ENCODE measurements at places on chromosomes 6 and 20.

GRCh38 chr6:150967910-150968309 lies 102.4 kb downstream of the MTHFD1L start:
- DNase-seq = no peak

DNA sequence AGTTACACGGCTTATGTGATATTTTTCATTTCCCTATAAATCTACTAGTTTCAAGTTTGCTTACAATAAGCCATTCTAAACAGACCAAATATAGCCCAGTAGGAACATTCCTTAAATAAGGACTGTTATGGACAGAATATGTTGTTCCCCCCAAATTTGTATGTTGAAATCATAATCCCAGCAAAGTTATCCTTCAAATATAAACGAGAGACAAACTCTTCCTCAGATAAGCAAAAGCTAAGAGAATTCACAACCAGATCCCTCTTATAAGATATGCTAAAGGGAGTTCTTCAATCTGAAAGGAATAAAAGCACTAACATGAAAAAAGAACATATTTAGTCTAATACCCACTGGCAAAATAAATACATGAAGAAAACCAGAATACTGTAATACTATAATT lies 795.5 kb upstream of the GJE1 start:
- no peak for DNase-seq

- no peak for DNase-seq
These were observed 23.5 kb upstream of the FOXC1 start for GRCh38 chr6:1586256-1586655.

- DNase-seq = no peak
These were observed 29.5 kb upstream of the ADGRF1 start for GRCh38 chr6:47071681-47072080.

DNA sequence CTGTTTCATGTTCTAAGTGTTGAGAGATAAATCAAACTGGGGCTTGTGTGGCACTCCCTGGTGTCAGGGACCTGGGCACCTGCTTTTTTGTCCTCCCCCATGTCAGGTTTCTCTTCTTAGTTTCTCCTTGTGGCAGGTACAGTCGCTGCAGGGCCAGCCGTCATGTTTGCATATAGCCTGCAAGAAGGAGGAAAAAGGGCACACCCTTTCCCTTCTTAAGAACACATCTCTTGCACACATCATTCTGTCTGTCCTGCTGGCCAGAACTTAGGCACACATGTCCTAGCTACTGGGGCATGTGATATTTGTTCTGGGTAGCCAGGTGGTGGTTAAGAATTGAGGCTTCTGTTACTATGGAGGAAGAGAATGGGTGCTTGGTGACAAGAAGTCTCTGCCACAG lies 27.9 kb downstream of the CDC5L start:
- no peak for DNase-seq

DNA sequence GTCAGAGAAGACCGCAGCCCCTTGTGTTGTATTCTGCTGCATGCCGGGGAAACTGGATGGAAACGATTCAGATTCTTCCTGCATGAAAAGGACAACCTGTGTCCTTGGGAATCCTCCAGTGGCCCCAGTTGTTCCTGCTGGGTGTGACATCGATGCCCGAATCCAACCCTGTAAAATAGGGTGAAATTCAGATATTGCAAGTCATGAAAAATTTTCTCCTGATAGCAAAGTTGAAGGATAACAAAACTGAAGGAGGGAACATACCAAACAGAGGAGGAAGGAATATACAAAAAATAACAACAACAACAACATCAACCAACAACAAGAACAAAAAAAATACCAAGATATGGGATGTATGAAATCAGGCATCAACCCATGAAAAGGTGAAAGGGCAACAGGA lies 28.3 kb upstream of the HLA-E start:
- DNase-seq = no peak

DNA sequence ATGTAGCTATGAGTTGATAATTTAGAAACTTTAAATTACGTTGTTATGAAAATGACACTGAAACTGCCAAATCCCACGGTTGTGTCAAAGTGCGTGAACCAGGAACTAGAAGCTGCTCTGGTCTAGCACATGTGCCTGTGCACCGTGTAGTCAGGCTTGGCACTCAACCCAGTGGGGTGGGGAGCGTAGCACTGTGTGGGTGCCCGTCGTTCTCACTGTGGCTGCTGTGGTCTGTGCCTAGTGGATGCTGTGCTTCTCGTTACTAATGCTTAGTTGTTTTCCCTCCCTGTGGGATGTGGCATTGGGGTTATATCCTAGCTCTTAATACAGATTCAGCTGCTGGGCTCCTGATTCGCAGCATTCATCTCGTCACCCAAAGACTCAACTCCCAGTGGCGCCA lies 46.2 kb upstream of the ADIG start:
- no peak for DNase-seq

DNA sequence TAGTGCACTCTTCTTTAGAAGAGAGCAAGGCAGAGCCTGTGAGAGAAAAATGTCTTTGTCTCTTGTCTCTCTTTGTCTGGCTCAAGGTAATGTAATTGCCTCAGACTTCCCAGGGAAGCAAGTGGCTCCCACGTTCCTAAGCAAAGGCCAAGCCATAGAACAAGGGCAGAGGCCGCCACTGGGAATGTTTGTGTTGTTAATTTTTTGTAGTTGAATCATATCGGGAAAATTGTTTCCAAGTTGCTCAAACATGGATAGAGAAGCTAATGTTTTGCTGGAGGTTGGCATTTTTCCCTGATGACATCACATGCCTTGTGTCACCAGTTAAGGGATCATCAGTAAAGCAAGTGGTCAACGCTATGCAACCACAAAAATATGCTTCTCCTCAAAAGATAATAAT lies 211.5 kb upstream of the FOXA2 start:
- DNase-seq = peak; percentile 33

DNA sequence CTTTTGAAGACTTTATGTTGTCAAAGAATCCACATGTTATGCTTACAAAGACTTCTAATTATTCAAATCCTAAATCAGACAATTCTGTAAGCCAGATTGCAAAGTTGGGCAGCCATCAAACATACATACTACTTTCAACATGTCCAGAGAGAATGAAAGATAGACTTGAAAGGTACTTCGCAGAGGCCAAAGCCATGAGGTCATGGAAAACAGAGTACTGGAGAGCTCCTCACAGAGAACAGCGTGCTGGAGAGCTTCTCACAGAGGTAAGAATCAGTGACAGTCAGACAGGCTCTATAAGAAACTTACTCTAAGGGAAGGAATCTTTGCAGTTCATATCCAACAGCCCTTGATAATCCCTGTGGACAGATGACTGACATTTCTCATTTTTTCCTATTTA lies 400.2 kb downstream of the GJA1 start:
- no peak for DNase-seq

DNA sequence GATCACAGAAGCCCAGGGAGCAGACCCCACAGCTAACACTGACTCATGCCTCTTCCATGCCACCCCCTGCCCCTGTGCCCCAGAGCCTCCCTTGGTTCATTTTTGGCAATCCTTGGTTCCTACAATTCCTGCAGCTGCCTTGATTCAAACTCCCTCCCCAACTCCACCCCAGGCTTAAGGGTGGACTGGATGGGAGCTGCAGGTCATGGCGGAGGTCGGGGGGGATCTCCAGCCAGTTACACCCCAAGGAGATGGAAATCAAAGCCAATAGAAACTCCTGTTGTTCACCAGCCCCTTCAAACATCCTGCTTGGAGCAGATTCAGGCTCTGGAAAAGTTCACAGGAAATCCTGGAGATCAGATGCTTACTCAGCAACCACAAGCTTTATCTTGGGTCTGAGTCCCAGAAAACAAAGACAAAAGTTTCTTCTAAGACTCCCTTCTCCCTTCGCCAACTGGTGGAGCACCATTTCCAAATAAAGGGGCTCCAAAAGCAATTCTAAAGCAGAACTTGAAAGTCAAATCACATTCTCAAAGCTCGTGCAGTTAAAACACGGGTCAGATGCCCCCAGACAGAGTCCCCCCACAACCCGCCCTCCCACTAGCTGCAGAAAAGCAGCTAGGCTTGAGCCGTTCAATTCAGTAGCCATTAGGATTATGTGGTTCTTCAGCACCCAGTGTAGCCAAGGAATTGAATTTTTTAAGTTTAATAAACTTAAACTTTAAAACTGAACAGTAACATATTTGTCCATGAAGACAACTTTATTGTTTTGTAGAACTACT lies 149.5 kb downstream of the ANKRD60 start:
- no peak for DNase-seq

- DNase-seq = no peak
These were observed 62.7 kb downstream of the TAF4 start for GRCh38 chr20:62002882-62003480.

DNA sequence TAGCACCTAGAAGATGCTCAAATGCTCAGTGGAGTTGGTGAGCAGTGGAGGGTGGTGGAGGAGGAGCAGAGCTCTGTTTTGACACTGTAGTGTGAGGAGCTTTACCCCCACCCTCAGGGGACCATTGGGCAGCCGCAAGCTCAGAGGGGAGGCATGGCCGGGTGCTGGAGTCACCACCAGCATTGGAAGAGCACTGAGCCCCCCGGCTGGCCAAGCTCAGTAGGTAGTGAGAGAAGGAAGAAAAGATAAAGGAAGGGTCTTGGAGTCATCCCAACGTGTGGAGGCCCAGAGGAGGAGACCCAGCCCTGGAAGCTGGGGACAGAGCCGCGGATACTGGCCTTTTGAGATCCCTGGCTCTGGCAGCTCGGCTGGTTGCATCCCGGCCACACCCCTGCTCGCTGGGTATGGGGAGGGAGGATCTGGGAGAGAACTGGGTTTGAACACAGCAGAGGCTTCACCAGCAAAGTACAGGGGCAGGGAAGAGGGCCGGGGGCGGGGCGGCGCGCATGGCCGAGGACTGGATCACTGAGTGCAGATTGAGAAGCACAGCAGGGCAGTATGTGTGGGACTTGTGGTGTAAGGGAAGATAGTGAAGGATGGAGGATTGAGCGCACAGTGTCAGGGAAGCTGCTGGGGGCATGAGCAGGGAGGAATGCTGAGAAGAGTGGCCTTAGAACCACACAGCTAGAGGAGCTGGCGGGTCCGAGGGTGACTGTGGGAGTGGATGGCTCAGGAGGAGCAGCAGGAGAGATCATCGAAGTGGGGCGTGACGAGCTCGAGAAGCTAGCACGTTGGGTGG lies 24.4 kb downstream of the SYNDIG1 start:
- no peak for DNase-seq

DNA sequence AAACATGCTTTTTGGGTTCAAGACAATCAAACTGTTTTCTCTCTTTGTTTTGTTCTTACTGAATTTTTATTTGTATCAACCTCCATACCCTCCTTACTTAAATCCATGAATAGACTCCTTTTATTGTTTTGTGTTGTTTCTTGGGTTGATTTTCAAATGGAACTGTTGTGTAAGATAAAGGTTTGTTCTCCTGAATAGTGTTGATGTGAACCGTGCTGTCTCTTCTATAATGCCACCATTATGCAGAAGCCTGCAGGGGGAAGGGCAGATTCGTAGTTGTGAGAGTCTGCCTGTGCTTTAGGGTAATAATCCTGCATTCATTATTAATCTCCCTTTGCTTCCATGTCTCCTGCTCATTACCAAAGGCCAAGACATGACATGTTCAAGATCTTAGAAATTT lies 105.9 kb downstream of the CDKAL1 start:
- no peak for DNase-seq

DNA sequence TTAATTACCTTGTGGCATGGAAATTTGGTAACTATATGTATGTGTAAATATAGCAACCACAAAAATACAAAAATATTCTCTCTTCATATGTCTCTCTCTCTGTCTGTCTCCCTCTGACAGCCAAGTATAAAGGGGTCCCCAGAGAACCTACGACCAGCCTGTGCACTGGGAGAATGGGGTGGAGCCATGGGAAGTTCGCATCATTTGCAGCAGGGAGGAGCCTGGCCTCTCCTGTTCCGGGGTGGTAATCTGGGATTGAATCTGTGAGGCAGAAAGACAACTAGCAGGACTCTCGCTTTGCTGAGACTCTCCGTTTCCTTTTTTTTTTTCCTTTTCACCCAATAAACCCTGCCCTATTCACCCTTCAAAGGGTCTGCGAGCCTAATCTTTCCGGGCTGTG lies 1109.1 kb downstream of the HACE1 start:
- DNase-seq = no peak

GRCh38 chr20:10648651-10649050 lies 25.1 kb downstream of the JAG1 start:
- no peak for DNase-seq

DNA sequence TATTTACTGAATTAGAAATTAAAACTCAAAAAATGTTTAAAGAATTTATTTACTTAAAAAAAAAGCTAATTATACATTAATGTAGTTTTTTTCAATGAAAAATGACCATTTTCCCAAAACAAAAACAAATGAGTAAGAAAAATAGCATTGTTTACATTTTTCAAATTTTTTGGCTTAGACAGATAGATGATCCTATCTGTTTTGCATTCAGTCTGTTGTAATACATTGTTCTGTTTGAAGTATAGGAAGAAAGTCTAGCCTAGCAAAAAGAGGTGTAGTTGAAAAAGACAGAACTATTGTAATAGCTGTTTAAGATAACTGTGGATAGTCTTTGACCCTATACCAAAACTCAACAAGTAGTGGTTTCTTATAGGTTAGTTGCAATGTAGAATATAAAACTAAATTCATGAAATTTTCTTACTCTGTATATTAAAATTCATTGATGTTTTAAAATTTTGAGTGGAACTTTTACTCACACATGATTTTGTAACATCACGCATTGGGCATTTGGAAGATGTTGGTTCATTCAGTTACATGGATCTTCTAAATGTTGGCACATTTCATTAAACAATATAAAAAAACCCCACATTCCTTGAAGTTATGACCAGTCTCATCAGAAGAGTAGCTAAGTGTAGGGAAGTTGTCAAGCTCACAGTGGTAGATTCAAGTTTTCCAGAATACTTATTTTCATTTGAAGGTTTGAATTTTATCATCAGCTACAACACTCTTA lies 62.0 kb downstream of the KCNS1 start:
- DNase-seq = no peak

GRCh38 chr6:3284436-3284876 lies 25.7 kb downstream of the PSMG4 start:
- no peak for DNase-seq

GRCh38 chr6:67219346-67219745 lies 1415.7 kb upstream of the ADGRB3 start:
- DNase-seq = no peak

DNA sequence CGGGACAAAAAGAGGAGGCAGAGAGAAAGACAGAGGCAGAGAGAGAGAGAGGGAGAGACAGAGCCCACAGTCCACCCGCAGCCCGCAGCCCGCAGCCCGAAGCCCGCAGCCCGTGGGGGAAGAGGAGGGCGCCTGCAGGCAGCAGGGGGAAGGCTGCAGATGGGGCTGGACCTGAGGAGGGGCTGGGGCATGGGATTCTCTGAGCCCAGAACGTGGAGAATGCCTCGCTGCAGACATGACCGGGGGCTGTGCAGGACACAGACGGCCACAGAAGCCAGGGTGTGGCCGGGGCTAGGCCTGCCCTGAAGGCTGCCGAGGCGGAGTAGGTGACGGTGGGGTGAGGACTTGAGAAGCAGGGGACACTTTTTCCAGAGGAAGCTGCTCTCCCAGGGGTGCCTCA lies 6.5 kb upstream of the SLCO4A1 start:
- DNase-seq = no peak

DNA sequence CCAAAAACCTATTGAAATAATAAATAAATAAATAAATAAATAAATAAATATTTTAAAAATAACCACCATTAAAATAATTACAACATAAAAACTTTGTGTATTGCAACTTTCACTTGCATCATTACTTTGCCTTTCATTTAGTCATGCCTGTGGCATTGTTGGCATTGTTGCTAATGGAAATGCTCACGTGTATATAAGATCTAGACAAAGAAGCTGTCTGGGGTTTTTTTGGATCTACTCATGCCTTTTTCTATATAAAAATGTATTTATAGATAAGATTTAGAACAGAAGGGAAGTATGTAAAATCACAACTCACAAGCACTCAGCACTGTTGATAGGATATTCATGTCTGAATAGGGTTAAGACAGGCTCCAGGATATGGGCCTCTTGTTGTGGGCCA lies 27.9 kb downstream of the GFRA4 start:
- no peak for DNase-seq

- DNase-seq = no peak
These were observed 10.9 kb upstream of the ZBTB2 start for GRCh38 chr6:151402228-151402627.

Measured in tibial nerve (tissue), 4 donors.